Left renal pelvis (tissue), 4 donors: ENCODE measurements at places on chromosomes 7 and 10. TPM values are rescaled to one million over a fixed set of nuclear protein-coding genes. Genes with fewer than 3 reads are reported as not detected.

DNA sequence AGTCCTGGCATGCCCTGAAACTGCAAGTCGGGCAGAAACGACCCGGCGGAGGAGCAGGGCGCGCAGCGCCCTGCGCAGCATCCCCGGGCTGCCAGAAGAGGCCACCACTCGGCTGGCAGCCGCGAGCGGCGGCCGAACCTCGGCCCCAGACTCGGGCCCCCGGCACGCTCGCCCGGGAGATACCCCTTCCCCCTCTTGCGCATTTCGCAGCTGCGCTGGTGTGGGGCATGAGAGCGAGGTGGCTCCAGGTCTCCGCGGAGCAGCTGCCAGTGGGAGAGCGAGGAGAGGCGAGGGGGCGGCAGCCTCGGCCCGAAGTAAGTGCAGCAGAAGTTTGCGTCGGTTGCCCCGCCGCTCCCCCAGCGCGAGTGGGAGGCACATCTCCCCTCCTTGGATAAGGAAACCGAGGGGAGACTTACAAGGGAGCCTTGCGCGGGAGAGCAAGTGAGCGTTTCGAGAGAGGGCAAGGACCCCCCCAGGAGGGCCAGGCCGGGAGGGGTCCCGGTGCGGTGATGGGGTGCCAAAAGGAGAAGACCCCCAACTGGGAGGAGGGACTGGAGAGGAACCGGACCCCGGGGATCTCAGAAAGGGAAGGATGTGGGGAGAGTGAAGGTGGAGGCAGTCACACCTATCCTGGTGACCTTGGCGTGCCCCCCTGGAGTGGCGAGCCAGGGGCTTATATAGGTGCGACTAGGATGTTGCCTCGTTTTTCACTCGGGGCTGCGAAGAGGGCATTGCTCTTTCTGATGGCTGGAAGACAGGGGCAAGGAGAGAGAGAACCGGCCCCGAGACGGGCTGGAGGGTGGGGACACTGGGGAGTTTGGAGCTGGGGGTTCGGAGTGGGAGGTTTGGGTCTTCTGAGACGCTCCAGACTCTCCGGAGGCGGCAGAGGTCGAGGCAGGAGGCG lies 256.3 kb downstream of the OTUD1 start:
- no peak for DNase-seq

DNA sequence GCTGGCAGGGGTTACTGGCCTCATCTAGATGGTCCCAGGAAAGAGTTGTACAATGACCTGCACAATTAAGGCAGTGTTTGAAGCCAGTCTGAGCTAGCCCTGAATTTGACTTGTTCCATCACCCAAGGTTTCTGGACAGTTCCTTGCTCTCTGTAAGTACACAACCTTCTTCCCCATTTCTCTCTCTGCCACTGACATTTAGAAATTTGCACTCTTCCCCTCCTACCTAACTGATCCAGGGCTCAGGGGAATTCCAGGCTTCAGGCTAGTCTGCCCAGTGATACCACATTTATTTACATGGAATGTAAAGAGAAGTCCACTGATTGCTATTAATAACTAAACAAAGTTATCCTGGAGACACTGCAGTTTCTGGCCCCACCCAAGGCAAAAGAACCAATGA lies 139.0 kb upstream of the GPR26 start:
- no peak for DNase-seq

GRCh38 chr7:91443862-91444261 lies 179.6 kb downstream of the FZD1 start:
- no peak for DNase-seq

DNA sequence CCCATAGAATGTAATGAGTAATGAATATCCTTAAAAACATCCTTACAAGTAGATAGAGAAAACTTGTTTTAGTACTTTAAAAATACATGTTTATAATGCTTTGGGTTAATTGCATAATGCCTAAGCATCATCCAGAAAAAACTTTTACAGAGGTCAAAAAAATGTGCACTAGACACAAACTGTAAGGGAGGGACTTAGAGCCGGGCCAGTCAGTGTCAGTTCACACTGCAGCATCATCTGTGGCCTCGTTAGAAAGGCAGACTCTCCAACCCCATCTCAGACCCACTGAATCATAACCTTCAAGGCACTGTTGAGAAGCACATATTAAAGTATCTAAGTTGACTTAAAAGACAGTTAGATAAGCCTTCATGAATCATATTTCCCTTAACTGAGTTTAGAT lies 230.1 kb upstream of the PRPS1L1 start:
- no peak for DNase-seq

The INA gene
- polyA plus RNA-seq: 1.5 TPM

GRCh38 chr7:46468753-46469356 lies 547.8 kb upstream of the IGFBP3 start:
- no peak for DNase-seq

The TDRD1 gene
- 0.11 TPM for polyA plus RNA-seq

- DNase-seq: no peak
Measured at GRCh38 chr7:49635800-49636199, 137.6 kb upstream of the VWC2 start.

DNA sequence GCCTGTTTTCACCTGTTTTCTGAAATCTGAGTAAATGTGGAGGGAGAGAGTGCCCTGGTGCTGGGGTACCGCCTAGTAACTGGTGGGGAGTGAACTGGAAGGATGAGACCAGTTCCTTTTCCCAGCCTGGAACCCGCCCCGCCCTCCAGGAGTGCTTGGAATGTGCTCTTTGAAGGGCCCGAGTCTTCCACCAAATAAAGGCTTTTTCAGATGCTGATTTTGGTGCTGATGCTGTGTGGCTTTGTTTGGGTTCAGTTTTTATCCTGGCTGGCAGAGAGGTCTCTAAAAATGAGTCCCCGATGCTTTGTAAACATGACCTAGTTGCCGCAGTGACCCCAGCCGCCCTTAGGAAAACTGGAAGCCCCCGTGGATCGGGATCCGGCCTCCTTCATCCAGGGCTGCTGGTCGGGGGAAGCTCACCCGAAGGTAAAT lies 25.9 kb downstream of the FOXK1 start:
- DNase-seq: no peak

DNA sequence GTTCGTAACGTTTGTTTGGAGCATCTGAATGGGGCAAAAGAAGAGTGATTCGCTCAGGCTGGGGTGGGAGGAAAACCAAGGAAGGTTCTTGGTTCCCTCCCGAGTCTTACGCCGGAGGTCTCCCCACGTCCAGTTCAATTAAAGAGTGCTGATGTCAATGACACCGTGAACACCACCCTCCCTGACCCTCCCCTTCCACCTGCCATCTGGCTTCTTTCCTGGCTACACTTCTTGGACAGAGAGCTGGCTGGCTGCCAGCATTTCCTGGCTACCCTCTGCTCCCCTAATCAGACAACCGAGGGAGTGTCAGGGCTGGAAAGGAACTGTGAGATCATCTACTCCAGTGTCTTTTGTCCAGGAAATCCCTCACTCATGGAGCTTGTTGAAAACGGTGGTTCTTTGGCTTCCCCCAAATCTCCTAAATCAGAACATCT lies 24.1 kb upstream of the FFAR4 start:
- no peak for DNase-seq

DNA sequence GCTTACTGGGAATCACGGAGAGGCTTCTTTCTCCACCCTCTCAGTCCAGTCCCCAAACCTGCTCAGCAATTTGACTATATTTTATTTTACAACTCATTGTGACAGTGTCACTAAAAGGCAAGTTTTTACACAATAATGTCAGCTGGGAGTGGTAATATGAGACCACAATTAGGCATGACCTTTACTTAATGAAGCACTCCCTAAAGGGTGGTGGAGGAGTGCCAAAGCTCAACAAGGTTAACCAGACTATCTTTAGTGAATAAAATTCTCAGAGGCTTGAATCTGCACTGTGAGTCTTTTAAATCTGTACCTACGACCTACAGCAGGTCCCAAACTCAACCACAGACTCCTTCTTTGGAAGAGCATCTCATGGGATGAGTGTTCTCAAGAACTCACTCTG lies 215.6 kb downstream of the TAX1BP1 start:
- no peak for DNase-seq

- no peak for DNase-seq
Measured at GRCh38 chr7:11714676-11715075, 117.3 kb downstream of the THSD7A start.

- no peak for DNase-seq
Measured at GRCh38 chr7:5635461-5636445, 145.7 kb downstream of the RNF216 start.

DNA sequence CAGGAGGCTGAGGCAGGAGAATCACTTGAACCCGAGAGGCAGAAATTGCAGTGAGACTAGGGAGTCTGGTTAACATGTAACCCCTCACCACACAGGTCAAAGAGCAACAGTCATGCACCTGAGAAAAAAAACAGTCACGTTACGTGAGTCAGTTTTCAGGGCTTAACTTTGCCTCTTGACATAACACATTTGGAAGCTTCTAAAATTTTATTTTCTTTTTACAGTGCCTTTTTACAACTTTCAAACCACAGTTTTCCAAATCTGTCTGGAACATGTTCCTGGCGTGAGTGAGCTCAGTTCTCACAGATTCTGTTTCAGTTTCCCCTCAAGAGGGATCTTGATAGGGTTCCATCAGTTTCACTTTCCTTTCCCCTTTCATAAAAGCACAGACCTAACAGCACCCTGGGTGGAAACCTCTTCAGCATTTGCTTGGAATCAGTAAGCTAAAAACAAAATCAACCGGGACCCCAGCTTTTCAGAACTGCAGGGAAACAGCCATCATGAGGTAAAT lies 4.4 kb downstream of the IFIT3 start:
- no peak for DNase-seq

The WEE2 gene
- polyA plus RNA-seq: 0.46 TPM

The TCAF2 gene
- 3.5 TPM for polyA plus RNA-seq

- DNase-seq: no peak
Measured at GRCh38 chr7:42159130-42159529, 77.9 kb downstream of the GLI3 start.

DNA sequence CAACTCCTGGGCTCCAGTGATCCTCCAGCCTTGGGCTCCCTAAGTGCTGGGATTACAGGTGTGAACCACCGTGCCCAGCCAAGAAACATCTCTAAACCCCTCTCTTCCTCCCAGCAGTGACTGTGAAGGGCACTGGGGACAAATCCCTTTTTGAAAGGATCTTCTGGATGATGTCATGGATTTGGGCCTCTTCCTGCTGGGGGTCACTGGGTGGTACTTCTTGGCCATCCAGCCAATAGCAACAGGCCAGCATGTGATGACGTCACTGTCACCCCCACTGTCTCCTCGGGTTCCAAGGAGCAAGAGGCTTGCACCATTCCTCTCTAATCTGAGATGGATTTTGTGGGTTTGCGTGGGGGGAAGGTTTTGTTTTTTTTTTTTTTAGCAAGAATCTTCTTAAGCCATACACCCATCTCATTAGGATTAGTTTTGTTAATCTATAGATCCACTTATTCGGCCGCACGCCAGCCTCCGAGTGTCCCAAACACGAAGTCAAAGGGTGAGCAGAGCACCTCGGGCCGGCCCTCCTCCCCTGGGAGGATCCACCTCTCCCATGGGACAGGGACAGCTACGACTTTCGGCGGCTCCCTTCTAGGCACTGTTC lies 29.4 kb upstream of the TNRC18 start:
- no peak for DNase-seq

The TMEM270 gene
- not detected for polyA plus RNA-seq

The C10orf67 gene
- 1.9 TPM for polyA plus RNA-seq

DNA sequence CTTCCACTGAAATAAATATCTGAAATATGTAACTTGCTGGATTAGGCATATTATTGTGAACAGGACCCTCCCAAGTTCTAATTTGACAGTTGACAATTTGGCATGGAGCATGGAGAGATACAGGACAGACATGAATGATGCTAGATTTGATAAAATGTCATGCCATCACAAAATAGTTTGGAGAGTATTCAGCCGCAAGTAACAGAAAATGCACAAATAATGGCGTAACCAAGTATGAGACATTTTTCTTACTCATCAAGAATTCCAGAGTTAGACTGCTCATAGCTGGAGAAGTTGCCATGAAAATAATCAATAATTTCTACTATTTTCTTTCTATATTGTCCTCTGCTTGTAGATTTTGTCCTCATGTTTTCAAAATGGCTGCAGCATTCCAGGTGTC lies 45.5 kb upstream of the GPAM start:
- no peak for DNase-seq

The GRIFIN gene
- polyA plus RNA-seq: not detected
